ENCODE measurements at places on chromosomes 16 and 17.

DNA sequence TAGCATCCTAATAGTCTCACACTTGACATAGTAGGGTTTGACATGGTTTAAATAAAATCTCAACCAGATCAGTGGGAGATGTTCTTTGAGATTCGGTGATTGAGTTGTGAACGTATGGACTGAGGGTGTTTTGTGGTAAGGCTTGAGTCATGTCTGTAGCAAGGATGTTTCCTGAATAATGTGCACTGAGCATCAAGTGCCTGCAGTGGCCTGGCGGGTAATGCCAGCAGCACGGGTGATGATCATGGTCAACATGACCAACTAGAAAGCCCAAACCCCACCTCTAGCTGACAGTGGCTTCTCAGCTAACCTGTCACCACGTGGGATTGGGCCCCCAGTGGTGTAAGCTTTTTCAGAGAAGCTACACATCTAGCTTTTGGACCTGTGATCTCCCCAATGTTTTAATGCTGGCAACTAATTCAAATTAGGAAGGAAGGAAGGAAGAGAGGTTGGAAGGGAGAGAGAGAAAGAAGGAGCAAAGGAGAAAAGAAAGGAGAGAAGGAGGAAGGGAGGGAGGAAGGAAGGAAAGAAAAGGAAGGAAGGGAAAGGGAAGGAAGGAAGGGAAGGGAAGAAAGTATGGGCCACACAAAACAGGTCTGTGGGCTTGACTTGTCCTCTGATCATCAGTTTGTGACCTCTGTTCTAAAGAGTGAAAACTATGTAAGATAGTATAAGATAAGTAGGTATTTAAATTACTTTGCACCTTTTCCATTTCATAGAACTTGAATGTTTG is 55.4 kb downstream of the WWOX start:
- DNase-seq = no peak

GRCh38 chr17:72588561-72588960 is 467.7 kb downstream of the SOX9 start:
- DNase-seq = no peak

- no peak for DNase-seq
These were observed 4.8 kb downstream of the GNG13 start for GRCh38 chr16:795580-796229.

DNA sequence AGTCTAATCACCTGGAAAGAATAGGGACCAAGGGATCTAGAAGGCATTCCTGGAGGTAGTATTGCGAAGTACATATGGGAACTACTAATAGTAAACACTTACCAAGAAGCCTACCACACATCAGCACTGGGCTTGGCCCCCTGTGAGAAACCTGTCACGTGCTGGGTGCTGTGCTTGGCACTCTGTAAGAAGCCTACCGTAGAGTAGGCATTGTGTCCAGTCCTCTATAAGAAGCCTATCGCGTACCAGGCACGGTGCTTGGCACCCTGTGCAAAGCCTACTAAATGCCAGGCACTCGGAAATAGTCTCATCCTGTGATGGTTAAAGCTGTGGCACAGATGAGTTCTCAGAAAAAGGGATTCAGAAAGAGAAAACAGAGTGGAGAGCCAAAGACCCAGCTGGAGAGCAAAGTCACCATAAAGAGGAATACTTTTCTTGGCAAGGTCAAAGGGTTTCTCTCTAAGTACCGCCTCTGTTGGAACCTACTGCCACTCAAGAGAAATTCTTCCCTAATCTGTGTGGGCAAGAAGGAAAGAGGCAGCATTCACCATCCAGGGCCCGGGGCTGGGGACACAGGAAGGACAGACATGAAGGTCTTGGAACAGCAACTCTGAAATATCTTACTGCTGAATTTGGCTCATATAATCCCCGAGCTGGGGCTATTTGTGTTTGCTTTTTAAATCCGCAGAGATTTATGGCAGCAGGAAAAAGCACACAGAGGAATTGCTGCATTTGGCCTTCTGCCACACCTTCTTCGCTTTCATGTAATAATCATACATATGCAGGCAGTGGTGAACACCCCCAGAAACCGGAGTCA is 81.8 kb downstream of the VAT1L start:
- peak; percentile 50 for DNase-seq

DNA sequence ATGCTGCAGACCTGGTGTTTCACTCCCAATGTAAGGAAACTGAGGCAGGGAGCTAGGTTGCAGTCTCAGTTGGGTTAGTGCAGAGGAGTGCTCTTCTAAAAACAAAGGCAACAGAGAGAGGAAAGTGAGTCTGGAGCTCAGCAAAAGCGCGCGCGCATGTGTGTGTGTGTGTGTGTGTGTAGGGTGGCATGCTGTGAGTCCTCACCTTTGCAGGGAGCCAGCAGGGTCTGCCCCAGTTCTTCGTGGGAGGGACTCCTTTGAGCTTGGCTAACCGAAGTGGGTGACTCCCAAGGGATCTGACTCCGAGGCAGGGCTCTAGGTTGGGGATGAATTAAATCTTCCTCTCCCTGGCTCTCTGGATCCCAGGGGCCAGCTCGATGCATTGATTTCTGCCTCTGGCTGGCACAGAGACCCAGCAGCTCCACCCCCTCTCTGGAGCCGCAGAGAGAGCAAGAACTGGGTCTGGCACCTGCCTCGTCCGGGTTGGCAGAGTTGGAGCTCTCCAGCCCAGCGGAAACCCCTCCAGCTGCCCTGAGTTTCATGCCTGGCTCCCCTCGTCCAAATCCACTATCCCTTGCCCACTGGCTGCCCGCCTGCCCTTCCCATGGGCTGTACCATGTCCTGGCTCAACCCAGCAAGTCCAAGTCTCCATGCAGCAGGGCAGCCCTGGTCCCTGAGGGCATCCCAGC is 1.3 kb upstream of the BTBD17 start:
- DNase-seq = no peak

GRCh38 chr16:31461921-31462804 is 2.9 kb downstream of the ARMC5 start:
- no peak for DNase-seq

GRCh38 chr17:36602924-36603384 is 1.6 kb downstream of the MRM1 start:
- DNase-seq = no peak

DNA sequence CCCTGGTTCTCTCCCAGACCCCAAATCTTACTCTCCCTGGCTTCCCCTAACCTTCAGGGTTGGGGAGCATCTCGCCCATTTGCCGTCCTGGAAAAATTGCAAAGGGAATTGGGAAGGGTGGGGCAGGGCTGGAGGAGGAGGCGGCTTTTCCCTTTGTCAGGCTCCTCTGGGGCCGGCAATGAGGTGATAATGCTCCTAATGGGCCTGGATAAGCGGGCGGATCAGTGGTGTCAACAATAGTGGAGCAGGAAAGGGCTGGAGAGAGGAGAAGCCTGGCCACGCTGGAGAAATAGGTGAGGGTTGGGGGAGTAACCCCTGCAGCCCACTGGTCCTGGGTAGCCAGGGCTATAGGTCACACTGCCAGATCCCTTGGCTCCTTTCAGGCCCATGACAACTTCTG is 12.3 kb downstream of the SCN4A start:
- DNase-seq = no peak

- DNase-seq = no peak
These were observed 53.0 kb downstream of the GPRC5B start for GRCh38 chr16:19831678-19832077.

DNA sequence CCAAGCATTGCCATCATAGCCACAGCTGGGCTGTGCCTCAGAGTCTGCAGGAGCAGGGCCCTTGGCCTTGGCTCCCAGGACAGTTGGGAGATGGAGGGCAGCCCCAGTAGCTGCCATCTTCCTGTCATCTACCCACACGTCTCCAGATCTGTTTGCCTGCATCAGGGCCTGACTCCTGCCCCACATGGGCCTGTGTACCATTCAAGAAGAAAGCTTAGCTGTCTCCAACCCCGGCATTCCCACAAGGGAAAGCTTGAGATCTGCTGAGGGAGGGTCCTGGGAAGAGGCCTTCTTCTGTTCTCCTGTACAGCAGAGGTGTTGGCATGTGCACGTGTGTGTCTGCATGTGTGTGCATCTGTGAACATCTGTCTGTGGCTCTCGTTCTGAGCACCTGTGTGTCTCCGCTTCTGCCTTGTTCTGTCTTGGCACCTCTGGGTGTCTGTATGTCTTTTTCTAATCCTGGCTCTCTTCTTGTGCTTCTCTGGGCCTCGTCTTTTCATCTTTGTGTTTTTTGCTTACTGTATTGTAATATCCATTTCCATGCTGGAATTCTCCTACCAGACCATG is 122.2 kb downstream of the MRM1 start:
- no peak for DNase-seq

- no peak for DNase-seq
These were observed 1.4 kb upstream of the CNGB1 start for GRCh38 chr16:57972306-57972705.

- DNase-seq = no peak
These were observed at the start of gene TVP23A for GRCh38 chr16:10817963-10818941. TVP23A (minus strand) TSS chr16:10818794; CDS start chr16:10818493, 301 bp downstream.

DNA sequence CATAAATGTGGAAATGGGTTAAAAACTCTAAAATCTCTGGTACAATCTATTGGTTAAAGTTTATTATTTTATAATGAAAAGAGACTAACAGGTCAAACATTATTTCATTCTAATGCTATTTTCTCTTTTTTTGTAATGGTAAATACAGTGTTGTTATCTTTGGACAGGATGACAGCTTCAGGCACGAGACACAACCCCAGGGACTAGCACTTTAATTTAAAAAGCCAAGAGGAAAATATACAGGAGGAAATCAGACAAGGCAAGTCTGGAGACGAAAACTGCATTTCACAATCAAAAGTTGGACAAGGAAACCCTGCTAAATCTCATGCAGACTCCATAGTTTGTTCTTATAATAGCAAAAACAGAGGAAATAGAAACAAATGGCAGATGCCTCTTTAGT is 589.1 kb upstream of the CDH8 start:
- DNase-seq = no peak

DNA sequence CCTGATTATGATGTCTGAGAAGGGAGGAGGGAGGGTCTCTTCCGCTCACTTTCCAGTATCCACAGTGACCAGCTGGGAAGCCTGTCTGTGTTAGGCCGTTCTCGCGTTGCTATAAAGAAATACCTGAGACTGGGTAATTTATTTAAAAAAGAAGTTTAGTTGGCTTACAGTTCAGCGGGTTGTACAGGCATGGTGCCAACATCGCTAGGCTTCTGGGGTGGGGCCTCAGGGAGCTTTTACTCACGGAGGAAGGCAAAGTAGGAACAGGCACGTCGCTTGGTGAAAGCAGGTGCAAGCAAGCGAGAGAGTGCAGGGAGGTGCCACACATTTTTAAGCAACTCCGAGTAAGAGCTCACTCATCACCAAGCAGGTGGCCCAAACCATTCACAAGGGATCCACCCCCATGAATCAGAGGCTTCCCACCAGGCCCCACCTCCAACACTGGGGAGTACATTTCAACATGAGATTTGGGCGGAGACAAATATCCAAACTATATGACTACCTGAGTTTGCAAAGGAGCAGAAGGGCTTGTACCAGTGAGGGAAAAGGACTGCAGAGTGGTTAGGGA is 137.5 kb downstream of the CCDC182 start:
- no peak for DNase-seq

GRCh38 chr17:56478836-56479447 is 114.6 kb upstream of the NOG start:
- no peak for DNase-seq

- peak; percentile 28 for DNase-seq
These were observed 13.5 kb upstream of the BHLHA9 start for GRCh38 chr17:1256699-1257098.

DNA sequence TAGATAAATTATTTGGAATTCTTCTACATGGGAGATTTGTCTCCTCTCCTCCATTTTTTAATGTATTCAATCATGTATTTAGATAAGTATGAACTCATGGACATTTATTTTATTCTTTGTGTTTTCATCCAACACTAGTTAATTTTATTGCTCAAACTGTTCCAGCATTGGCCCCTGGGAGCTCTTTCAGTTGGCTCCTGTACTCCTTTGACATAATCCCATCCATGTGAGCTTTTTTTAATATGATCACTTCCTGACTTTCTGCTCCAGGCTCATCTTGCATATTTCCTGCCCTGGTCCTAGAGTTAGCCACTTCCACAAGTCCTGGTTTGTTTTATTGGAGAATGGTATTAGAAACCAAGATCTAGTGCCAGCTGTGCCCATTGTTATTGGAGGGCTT is 419.0 kb upstream of the CDH11 start:
- no peak for DNase-seq

DNA sequence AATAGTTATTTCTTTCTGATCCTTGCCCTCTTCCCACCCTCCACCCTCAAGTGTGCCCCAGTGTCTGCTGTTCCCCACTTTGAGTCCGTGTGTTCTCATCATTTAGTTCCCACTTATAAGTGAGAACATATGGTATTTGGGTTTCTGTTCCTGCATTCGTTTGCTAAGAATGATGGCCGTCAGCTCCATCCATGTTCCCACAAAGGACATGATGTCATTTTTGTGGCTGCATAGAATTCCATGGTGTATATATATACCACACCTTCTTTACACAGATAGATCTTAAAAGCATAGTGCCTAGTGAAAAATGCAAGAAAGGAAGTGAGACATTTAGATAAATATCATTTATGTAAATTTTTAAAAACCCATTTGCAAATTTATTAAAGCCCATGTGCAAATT is 33.1 kb downstream of the HS3ST2 start:
- DNase-seq = no peak

GRCh38 chr17:13885550-13885949 is 183.8 kb upstream of the COX10 start:
- no peak for DNase-seq
